Epithelial cell of proximal tubule (primary cell): ENCODE measurements at places on chromosomes 6 and 20.

DNA sequence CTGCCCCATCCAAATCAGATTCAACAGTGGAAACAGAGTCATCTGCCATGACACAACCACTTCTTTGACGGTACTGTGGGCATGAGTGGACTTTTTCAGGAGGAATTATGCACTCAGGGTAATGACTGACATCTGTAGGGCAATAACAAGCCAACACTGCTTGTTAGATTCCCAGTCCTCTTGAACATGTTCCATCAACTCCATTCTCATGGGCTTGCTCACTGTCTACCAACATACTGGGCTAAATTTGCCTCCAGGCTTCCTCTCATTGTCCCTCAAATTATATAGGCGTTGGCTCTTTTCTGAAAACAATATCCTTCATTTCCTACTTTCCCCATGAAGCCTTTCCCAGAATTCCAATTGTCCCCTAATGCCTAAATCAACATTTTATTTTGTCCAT is 43.1 kb downstream of the ANKEF1 start:
- DNase-seq, result no peak

DNA sequence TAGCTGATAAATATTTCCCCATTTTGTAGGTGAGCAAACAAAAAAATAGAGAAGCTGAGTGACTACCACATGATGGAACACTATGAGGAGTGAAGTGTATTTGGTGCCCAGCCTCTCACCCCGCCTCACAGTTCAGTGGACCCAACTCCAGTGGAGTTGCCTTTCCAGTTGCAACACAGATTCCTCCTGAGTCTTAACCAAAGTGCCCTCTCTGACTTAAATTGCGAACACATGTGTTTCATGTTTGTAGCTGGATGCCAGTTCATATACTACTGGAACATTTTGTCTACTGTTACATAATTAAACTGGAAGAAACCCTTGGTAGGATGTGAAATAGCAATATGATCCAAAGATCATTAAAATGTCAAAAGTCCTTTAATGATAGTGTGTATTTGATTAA is 448.9 kb downstream of the COL12A1 start:
- no peak for DNase-seq

DNA sequence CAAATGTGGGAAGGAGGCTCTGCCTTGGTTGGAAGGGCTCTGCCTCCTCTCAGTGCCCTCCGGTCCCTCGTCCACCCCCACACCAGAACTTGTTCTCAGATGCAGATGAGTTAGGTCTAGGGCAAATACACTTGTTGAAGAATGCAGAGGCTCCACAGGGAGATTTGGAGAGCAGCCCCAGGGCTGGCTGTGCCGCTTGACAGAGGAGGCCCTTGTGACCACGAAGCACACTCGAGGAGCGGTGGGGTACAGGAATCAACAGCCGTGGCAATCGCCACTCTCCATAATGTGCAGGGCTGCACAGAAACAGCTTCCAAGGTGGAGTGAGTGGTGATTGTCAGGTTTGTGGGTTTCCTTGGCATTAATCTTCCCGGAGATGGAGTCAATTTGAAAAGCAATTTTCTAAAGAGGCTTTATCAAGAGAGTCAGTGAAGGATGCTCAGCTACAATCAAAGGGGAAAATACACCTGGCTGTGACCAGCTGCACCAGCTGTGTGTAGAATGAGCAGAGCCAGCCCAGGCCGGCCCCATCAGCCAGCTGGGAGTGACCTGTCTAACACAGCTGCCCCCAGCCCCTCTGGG is 59.5 kb downstream of the BFSP1 start:
- DNase-seq, result no peak

- DNase-seq, result no peak
Measured at GRCh38 chr6:147285087-147285855, 81.1 kb downstream of the STXBP5 start.

- no peak for DNase-seq
Measured at GRCh38 chr6:125434760-125435159, 133.0 kb upstream of the HDDC2 start.

GRCh38 chr6:46539866-46540265 is 48.6 kb upstream of the RCAN2 start:
- no peak for DNase-seq

- DNase-seq, result no peak
Measured at GRCh38 chr20:24879875-24880274, 69.2 kb upstream of the CST7 start.

- no peak for DNase-seq
Measured at GRCh38 chr20:35992713-35993335, 24.4 kb downstream of the CNBD2 start.

DNA sequence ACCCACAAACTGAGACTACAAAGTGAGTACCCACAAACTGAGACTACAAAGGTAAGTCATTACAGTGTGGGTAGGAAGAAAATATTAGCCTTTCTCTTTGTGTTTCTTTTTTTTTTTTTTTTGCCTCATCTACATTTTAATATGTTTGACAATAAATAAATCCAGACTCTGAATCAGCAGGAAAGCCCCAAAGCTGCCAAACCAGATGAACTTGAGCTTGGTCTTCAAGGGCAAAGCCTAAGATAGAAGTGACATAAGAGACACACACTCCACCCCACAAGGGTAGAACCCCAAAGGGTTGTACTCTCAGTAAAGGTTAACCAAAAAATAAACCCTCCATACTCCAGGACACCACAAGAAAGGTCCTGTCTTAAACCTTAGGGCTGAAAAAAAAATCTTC is 326.8 kb upstream of the ARID1B start:
- no peak for DNase-seq

DNA sequence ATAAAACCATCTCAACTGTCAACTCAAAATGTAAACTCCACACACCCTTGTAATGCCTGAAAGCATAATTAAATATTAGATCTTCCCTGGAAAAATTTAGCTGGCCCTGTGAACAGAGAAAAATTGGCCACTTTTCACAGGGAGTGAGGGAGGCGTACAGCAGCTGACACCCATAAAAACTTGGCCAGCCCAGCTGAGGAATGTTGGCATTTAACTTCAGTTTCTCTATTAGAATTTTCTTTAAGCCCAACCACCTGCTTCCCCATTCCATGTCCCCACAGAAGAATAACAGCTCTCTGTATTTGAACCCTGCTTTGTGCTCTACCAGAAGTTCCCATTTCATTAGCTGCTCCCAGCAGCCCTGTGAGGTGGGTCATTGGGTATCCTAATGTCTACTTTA is 41.0 kb downstream of the PKHD1 start:
- no peak for DNase-seq

DNA sequence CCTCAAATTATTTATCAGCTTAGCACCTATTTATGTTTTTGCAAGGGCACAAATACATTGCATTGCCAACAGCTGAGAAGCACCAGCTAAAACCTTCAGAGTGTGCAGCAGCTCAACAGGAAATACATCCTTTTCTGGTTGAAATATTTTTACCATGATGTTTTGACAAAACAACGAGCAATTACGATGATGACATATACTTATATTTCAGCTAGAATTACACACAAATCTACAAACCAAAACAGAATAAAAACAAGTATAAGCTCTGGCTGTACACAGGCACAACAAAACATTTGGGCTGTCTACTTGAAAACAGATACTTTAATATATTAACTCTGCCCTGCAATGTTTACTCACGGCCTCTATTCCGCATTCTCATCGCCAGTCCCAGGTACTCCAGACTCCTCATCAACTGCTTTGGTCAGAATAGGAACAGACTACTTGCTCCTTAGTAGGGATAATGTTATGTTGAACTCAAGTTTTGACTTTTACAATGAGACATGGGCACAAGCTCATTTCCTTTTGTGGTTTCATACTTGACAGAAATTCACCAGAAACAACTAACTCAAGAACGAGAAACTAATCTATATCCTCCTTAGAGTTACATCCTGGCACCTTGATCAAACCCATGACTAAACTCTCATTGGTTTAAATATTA is 377.6 kb downstream of the ESR1 start:
- DNase-seq, result no peak

DNA sequence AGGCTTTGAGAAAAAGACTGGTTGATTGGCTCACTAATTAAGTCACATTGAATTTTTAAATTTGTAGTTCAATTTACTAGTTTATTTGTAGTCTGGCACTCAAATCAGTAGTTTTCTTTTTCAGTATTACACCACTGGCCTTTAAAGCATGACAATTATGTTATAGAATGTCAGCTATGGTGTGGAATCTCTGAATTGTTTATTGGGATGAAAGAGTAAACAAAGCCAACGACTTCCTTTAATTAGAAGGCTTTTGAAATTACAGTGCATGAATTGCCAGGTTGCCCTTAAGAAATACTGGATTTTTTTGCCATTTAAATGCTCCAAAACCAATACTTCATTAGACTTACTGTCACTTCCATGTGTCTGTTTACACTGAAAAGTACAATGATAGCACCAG is 426.9 kb upstream of the RNF217 start:
- no peak for DNase-seq

GRCh38 chr6:63572044-63572746 is at the start of the genes LOC128125822 and PTP4A1:
Gene LOC128125822 (plus strand): TSS chr6:63572480.
Gene PTP4A1 (plus strand): TSS chr6:63572480. CDS start chr6:63576881, 4,401 bp downstream.
- peak; percentile 64 for DNase-seq

GRCh38 chr20:45097485-45098102 is 3.3 kb downstream of the KCNS1 start:
- DNase-seq, result no peak

GRCh38 chr20:18588574-18588933 is 700 bp downstream of the DTD1 start:
- no peak for DNase-seq

DNA sequence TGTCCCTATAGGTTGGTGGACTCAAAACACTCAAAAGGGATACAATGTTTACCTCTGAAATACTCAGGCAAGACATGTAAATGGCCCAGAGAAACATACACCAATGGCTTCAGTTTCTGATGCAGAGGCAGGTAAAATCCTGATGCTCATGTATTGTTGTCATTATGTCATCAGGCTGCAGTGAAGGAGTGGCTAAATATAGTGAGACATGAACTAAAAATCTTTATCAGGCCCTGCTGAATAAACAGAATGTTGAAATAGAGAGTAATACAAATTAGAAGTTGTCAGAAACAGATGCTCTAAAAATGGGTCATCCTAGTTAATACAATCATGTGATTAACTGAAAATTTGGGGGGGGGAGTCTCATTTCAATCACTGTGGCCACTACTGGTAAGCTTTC is 20.4 kb downstream of the PTPRK start:
- no peak for DNase-seq

- no peak for DNase-seq
Measured at GRCh38 chr6:125262016-125263013, 39.5 kb downstream of the HDDC2 start.

- no peak for DNase-seq
Measured at GRCh38 chr6:94272327-94272726, 853.0 kb upstream of the EPHA7 start.

DNA sequence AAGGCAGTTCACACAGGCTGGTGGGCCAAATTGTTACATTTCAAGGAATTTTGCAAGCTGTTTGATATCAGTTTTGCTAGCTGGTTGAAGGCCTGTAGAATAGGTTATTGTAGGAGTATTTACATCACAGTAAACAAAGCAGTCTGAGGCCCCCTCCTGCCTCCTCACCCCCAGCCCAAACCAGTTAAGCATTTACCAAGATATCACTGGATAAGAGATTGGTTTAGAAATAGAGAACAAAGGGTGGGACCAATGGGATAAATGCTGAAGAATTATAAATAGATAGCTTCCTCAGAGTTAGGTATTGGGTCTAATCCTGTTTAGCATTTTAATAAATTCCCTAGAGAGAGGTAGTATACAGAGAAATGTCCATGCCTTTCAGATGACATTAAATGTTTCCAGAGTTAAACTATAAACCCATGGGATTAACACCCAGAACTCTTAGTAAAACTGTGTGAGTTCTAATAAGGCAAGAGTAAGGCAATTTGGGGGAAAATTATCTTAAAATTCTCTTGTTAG is 2.3 kb upstream of the PHACTR2 start:
- no peak for DNase-seq

- no peak for DNase-seq
Measured at GRCh38 chr6:21264288-21265033, 329.1 kb upstream of the SOX4 start.

DNA sequence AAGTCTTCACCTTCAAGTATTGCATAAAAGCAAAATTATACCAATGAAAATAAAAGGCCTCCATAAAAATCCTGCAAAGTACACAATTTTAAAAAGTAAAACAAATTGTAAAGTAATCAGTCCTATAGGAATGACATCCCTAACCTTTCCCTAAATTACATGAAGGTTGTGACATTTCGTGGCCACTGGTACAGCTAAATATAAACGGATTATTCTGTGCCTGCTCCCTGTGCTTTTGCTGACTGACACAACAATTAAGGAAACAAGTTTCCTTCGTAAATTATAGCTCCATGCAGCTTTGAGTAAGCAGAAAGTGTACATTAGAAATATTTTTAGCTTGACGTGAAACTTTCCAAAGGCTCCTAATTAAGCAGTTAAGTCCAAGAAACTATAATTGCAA is 222.8 kb downstream of the KCNQ5 start:
- DNase-seq, result no peak

DNA sequence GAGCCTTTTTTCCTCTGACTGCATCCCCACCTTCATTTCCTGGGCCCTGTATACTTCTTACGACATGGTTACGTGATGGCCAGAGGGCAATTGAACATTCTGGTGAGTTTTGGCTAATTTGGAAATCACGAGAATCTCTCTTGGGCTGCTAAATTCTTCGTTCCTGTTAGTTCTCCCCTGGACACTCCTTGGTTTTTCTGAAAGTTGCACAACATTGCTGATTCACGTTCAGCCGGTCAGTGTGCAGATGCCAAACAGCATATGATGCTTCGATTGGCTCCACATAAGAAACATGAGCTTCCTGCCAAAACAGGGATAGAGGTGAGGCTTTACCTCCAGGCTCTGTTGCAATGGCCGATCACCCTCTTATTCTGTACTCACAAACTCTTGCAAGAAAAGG is 119.4 kb upstream of the LY86 start:
- DNase-seq, result no peak

- no peak for DNase-seq
Measured at GRCh38 chr6:131135244-131136020, at the start of gene AKAP7. Gene AKAP7 (plus strand): TSS chr6:131135467. CDS start chr6:131135764, 297 bp downstream.

DNA sequence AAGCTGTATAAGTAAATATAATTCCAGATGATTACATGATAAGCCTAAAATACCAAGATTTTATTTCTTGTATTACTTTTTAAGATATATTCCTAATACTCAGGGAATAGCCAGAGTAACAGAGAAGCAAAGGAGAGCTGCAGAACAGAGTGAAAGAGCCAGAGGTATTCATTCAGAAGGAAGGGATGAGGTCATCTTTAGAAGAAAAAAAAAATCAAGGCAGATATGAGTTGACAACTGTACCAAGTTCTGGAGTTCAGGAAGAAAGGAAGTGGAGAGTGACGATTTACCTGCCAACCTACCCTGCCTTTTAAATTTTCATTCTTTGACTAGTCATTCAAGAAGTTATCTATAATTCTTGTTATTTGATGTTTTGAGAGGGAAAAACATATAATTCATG is 28.8 kb upstream of the NHSL1 start:
- no peak for DNase-seq

GRCh38 chr6:107679457-107679856 is 144.7 kb downstream of the SCML4 start:
- no peak for DNase-seq

- no peak for DNase-seq
Measured at GRCh38 chr6:2706558-2706957, 44.2 kb downstream of the MYLK4 start.
